ENCODE measurements at places on chromosomes 2 and 18.

DNA sequence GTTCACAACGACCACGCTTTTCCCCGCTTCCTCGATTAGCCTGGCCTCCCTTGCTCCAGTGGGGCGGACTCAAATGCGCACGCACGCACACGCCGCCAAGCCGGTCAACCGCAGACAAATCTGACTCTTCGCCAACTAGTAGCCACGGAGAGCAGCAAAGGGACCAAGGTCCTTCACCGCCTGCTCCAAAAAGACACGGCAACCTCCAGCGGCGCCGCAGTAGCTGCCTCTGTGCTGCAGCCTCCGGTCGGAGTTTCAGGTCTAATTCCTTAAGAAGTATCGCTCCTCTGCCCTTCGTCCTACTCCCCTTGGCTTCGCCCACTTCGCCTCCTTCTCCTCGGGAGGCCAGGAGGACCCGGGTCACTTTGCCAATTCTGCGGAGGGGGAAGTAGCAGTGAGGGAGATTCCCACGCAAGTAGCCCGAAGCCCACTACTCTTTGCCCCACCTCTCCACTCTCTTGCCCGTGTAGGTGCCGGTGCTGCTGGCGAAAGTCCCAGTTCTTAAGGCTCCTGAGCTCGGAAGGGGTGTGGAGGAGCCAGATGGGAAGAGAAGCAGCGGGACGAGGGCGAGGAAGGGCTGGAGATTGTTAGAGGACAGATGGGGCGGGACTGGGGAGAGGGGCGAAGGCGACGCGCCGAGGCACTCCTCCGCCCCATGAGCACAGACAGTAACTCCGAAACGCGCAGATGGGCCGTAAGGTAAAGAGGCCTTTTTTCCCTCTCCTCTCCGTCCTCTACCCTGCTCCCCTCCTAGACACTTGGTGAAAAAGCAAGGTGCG lies 615 bp downstream of the AKAIN1 start:
- DNase-seq = no peak

GRCh38 chr18:61569176-61569892 lies 236.1 kb downstream of the CDH20 start:
- DNase-seq = no peak

DNA sequence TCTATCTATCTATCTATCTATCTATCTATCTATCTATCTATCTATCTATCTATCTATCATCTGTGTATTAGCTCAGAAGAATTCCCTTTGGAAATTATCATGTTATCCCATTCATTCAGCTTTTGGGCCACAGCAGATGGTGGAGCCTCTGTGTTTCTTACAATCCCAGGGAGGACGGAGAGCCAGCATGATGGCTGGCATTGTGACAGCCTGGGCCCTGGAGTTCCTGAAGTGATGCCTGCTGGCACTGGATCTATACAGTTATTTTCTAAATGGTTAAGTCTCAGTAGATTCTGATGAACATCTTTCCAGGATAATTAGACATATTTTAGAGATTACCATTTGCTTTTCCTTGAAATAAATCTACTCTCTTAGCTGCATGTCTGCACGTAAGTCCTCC lies 385.4 kb upstream of the NXPH2 start:
- DNase-seq = no peak

DNA sequence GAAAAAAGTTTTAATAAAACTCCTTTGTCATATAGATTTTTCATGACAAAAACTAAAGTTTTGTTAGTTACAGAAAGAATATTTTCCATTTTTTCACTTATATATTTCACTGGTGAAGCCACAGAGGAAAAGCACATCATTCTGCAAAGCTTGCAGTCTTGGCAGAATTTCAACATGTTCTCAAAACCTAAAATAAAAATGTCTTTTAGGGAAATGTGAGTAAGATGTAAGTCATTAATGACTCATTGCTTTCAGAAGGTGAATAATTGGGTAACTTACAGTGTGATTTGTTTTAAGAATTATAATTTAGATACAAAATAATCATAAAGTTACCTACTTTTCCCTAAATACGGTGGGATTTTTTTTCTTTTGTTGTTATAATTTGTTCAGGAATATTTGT lies 43.4 kb upstream of the TNFRSF11A start:
- DNase-seq = no peak

- no peak for DNase-seq
Measured at GRCh38 chr18:5998166-5998881, 103.0 kb upstream of the TMEM200C start.

GRCh38 chr2:43328133-43328532 lies 101.7 kb upstream of the ZFP36L2 start:
- DNase-seq = no peak

DNA sequence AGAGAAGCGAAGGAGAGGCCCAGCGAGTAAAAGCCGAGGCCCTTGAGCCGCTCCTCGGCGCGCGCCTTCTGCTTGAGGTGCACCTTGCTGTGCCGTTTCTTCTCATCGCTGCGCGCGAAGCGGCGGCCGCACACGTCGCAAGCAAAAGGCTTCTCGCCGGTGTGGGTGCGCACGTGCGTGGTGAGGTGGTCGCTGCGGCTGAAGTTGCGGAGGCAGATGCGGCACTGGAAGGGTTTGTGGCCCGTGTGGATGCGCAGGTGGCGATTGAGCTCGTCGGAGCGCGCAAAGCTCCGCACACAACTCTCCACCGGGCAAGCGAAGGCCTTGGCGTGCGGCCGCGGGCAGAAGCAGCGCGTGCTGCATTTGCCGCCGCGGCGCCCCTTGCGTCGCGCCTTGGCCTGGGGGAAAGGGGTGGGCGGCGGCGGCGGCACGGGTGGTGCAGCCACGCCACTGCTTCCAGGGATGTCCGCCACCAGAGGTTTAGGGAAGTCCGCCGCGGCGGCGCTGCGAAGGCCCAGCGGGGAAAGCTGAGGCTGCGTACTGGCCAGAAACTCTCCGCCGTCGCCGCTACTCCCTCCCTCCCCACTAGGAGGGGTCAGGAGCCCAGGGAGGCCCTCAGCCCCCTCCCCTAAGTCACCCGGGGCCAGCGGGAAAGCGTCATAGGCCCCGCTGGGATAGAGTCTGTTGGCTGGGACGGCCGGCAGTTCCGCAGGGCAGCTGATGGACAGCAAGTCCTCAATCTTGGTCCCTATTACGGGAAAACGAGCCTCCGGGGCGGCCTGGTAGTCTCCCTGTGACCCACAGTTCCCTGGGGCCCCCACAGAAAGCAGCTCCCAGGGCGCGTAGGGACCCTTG lies 1.7 kb downstream of the EGR4 start:
- DNase-seq = peak; percentile 16

GRCh38 chr2:180505203-180505602 lies 475.2 kb upstream of the UBE2E3 start:
- DNase-seq = no peak

DNA sequence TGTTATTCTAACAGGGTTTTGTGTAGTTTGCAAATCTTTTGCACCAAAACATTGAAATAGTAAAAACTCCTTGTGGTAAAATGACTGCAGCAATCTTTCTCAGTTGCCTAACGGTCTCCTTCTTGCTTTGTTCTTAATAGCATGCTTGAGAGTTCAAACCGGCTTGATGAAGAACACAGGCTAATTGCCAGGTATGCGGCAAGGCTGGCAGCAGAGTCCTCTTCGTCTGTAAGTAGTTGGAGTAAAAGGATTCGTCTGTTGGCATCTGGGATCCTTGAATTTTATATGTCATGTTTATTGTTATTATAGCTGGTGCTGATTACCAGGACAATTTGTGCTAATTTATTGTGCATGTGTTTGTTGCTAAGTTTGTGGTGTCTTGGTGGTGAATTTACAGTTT lies 138.1 kb downstream of the DTNA start:
- DNase-seq = no peak

DNA sequence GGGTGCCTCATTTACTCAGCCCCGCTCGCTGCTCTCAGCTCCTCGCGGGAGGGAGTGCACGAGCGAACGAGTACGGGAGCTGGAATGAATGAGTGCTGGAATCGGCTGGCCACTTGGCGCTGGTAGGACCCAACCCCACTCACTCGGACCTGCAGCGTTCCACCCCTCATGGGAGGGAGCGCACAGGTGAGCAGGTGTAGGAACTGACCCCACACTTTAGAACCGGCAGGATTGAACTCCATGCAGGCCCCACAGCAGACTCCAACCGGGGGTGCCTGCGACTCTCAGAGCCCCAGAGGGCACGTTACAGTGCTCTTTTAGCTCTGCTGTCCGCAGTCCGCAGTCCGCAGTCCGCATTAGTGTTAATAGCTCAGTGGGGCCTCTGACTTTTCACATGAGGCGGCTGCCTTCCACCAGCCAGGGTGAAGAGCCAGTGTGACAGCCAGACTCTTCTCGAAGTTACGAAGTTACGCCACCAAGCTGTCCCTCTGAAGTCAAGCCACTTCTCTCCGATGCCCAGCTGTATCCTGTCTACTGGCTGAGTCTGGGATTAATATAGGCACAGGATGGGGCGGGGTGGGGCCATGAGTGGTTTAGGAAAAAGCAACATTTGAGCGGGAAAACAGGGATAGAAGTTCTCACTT lies 102.7 kb upstream of the ARHGAP15 start:
- DNase-seq = no peak

DNA sequence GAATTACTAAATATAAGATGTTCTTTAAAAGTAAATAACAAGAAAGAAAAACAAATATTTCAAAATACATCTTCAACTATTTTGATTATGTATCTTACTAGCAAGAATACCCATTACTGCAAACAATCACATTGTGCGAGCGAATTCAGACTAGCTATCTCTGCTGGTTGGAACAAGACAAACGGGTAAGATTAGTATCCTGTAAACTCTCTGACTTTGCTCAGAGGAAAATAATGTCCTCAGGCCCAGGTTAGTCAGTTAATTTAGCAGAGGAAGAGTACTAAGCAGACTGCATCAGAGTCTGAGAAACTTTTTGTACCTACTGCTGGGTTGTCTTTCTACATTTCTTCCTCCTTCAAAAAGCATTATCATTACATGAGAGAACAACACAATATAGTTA lies 50.4 kb upstream of the MCM6 start:
- DNase-seq = no peak

DNA sequence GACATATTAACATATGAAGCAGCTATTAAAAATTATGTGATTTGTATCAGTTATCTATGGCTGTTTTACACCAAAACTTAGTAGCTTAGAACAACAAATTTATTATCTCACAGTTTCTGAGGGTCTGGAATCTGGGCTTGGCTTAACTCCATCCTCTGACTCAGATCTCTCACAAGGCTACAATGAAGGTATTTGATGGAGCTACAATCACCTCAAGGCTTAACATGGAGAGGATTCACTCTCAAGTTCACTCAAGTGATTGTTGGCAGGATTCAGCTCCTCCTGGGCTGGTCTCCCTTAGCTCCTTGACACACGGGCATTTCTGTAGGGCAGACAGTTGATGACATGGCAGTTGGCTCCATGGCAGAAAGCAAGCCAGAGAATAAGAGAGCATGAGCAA lies 133.0 kb upstream of the SLC14A2 start:
- no peak for DNase-seq

GRCh38 chr2:62956651-62957050 lies 94.0 kb upstream of the OTX1 start:
- no peak for DNase-seq

DNA sequence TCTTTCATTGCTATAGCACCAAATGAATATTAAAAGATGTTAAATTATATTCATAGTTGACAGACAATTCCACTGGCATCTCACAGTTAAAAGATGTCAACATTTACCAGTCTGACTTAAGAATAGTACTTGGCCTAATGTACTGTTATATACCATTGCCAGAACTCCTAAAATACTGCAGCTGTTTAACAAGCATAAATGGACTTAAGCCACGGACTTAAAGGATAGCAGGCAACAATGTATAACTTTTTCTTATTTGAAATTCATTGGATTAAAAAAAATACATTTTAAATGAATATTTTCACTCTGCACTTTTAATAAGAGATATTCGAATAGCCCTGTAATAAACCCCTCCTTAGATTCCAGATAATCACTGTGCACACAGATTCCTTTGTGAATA lies 3.8 kb downstream of the TCF4 start:
- DNase-seq = no peak

- no peak for DNase-seq
Measured at GRCh38 chr18:58417752-58418151, 211.1 kb downstream of the ALPK2 start.

DNA sequence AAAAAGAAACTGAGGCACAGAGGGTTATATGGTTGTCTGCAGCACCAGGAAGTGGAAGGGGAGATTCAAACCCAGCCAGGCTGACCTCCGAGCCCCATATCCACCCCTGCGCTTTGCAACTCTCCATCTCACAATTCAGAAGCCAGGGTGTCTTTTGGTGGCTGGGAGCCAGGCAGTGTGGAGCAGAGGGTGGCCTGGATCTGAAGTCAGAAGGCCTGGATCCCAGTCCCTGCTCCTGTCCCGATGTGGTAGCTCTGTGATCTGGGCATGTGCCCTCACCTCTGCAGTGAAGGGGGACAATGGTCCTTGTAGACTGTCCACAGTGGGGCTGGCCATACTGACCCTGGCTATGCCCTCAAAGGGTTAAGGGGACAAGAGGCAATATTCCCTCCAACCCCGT lies 57.0 kb downstream of the CIB4 start:
- DNase-seq = peak; percentile 0

- DNase-seq = no peak
Measured at GRCh38 chr2:115160531-115161080, 718.2 kb downstream of the DPP10 start.

- DNase-seq = no peak
Measured at GRCh38 chr2:129297430-129297829, 682.0 kb upstream of the RAB6C start.

GRCh38 chr2:75317316-75317715 lies 118.0 kb upstream of the TACR1 start:
- DNase-seq = no peak

GRCh38 chr2:8403876-8404275 lies 278.0 kb upstream of the ID2 start:
- DNase-seq = no peak

GRCh38 chr2:171086352-171087290 lies 74.1 kb downstream of the TLK1 start:
- DNase-seq = peak; percentile 66

DNA sequence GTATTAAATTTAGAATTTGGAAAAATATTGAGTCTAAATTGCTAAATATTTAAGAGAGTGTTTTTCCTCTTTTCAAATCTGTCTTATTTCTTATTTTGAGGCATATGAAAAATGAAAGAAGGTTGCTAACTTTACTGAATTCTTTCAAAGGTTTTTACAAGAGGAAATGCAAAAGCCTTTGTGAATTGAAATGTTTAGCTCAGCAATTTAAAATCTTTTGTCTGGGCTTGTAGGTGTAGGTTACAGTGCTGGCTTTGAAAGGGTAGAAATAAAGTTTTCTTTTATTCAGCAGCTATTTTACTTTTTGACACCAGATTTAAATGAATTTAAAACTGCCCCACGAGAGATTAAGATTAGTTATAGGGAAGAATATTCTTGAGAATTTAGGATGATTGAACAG lies 192.0 kb downstream of the CDH7 start:
- DNase-seq = no peak

DNA sequence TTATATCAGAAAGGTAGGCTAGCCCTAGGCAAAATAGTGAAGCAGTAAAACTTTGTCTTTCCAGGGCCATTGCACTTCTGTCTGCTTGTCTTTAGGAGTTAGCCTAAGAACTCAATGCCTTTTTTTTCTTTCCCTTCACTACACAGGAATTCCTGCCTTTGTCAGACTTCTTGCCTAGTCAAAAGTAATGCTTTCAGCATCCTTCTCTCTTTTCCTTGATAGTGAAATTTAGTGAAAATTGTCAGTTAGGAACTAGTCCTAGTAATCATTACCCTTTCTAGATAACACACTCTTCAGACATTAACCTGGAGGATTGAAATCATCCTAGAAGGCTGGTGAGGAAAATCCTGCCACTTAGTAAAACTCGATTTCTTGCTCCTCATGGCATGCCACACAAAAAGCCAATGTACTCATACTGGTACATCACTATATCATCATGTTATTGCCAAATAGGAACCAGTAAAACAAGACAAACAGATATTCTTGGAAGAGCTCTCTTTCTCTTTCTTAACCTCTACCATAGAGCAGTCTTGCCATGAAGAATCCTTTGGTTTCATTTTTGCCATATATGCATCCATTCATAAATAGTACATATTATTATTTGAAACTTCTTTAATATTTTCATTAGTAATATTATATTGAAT lies 320.5 kb downstream of the CTNNA2 start:
- no peak for DNase-seq

Measured in activated CD4-positive, alpha-beta memory T cell treated with anti-CD3 and anti-CD28 coated beads for 36 hours (primary cell).